ENCODE measurements at places on chromosomes 16 and 17. TPM values are rescaled to one million over a fixed set of nuclear protein-coding genes. Genes with fewer than 3 reads are reported as not detected.

Gene SEPTIN1
- total RNA-seq = 2.5 TPM

Gene NGFR
- total RNA-seq = 4.1 TPM

Gene SYT17
- 0.64 TPM for total RNA-seq

Gene CD300H
- not detected for total RNA-seq

Gene SEPTIN12
- total RNA-seq = not detected

Gene SLFN14
- total RNA-seq = not detected
